Brain pericyte (primary cell): ENCODE measurements at places on chromosomes 16 and 17.

- DNase-seq = no peak
Observed at GRCh38 chr17:51230306-51230705, 29.5 kb downstream of the MBTD1 start.

GRCh38 chr17:67246653-67247415, 1.8 kb upstream of the HELZ start:
- no peak for DNase-seq

DNA sequence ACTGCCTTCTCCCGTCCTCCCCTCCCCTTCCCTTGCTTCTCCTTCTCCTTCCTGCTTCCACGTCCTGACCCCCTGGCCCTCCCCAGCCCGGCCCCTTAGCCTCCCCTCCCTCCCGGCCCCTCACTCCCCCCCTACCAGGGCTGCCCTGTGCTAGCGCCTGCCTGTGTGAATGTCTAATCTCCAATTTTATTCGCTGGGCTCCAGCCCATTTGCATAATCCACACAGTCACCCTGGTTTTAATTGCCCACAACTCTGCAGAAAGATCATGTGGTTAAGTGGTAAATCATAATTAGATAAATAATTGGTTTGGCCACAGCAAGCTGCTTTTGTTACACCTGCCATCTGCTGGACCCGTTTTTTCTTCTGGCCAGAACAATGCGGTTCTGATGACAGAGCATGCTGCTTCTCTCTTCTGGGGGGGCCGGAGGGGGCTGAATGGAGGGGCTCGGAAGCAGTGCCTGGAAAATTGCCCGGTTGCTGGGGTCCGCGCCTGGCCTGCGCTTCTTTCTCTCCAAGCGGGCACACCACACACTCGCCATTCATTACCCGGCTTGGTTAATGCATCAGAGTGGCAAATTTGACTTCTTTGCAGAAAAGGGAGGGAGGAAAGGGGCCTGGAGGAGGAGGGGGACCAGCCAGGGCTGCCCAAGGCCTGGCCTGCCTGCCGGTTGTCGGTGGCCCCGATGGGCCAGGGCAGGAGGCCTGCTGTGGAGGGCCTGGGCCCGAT, 19.5 kb upstream of the GSE1 start:
- DNase-seq = no peak

- no peak for DNase-seq
Observed at GRCh38 chr17:55490376-55490775, 20.9 kb downstream of the SMIM36 start.

- no peak for DNase-seq
Observed at GRCh38 chr17:9236286-9237052, 215.2 kb downstream of the NTN1 start.
